ENCODE measurements at places on chromosomes 2 and 18.

GRCh38 chr18:36284671-36285295 lies 12.7 kb upstream of the FHOD3 start:
- peak; percentile 74 for DNase-seq

DNA sequence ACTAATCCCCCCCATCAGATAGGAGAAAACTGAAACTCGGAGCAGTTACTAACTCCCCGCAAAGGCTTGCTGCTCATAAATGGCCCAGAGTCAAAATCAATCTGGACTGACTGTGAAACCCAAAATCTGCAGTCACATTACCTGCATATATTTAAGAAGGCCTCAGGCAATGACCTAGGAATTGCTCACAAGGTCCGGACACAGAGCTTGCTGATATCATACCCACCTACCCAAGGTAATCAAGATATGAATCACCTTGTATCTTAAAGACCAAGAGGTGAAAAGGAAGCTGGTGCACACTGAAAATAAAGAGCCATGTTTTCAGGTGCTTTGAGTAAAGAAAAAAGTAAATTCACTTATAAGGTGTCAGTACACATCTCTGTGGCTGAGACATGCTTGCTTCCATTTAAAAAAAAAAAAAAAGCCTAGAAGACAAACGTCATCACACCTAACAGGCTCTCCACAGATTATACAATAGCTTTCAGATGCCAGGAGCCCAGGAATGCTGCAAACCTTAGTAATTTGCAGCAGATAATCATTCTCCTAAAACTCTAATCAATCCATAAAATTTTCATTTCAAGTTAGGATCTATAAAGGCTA lies 195.4 kb downstream of the ZEB2 start:
- DNase-seq, result peak; percentile 62

DNA sequence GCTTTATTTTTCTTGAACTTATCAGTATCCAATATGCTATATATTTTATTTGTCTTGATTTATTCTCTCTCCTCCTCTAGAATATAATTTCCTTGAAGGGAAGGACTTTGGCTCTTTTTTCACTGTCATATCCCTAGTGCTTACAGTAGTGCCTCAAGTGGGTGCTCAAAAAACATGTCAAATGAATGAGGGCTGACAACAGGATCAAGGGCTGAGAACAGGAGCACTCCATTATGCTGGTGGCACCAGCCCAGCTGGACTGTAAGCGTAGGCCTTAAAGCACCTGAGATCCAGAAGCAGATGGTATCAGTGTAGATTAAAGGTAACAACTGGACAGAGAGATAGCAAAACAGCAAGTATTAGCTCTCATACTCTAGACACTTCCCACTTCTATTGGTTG lies 46.3 kb downstream of the PMS1 start:
- DNase-seq, result no peak

GRCh38 chr2:25042321-25043240 lies 705 bp downstream of the EFR3B start:
- peak; percentile 16 for DNase-seq
